HuH-7 (cell line): ENCODE measurements at places on chromosomes 1 and 21.

GRCh38 chr1:9639227-9639626, 12.3 kb upstream of the PIK3CD start:
- DNase-seq, result no peak

- DNase-seq, result no peak
These were observed 99.8 kb upstream of the C1orf21 start for GRCh38 chr1:184287001-184287400.

- DNase-seq, result no peak
These were observed 125.2 kb downstream of the SYF2 start for GRCh38 chr1:25106976-25107642.

GRCh38 chr1:209493559-209493958, 90.0 kb upstream of the CAMK1G start:
- DNase-seq, result no peak

DNA sequence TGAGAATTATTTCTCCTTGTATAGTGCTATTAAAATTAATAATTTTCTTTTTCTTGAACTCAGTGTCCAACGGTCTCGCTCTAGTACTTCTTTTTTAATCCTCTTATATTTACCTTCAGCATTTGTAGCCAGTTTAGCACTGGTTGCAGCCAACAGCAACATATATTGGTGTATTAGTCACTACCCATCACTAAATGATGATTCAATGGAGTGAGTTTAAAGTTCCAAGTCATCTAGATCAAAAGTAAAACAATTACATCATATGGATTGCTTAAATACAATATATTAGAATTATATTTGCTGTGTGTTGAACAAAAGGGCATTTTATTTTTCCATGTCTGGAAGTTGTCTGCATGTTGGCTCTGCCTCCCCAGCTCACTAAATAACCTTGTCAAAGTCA, 591.8 kb downstream of the ADGRL2 start:
- DNase-seq, result no peak

GRCh38 chr1:2633936-2634491, 1.2 kb upstream of the MMEL1 start:
- no peak for DNase-seq

DNA sequence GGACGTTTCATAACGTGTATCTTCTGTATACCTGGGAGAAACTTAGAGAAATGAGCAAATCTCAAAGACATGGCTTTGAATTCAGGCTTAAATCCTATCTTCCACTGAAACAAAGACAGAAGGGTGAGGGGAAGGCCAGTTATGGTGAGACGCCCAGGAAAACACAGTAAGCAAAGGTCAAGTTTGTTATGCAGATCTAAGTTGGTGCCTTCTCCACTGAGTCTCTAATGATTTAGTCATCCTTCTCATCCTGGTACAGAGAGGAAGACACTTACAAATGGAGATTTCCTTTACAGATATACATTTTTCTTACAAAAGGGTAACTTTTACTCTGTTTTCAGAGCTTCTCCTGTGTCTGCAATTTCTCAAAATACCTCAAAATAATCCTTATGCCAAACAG, 64.4 kb downstream of the MAP3K7CL start:
- DNase-seq, result no peak

DNA sequence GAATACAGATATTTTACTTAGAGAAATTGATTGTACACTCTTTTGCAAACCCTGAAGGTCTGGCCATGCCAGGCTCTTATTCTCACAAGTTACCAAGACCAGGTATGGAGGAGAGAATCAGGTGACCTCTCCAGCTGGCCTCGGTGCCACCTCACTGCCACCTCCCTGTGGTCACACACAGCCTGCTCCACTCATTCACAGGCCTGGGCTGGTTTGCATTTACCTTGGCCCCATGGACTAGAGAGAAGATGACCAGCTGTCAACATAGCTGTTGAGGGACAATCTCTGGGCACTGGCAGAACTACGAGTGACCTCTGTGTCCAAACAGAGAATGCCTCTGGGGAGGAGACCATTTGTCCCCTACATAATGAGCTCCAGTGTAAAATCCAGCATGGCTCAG, 291.2 kb upstream of the RUNX1 start:
- no peak for DNase-seq

DNA sequence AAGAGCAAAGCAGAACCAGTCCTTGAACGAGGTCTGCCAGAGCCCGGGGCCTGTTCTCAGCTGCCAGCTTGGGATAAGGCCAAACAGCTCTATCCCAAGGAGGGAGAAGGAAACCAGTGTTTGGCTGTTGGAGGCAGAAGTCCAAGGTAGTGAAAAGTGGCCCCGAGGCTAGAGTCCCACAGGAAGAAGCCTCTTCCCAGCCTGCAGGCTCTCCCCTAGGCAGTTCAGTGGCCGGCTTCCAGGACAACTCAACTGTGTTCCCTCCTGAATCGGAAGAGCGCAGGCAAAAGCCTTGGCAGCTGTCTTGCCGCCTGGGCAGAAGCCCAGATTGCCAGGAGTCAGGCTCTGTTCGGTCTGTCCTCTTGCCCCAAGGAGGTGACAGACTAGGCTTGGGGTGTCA, 19.3 kb downstream of the QSOX1 start:
- DNase-seq, result no peak

DNA sequence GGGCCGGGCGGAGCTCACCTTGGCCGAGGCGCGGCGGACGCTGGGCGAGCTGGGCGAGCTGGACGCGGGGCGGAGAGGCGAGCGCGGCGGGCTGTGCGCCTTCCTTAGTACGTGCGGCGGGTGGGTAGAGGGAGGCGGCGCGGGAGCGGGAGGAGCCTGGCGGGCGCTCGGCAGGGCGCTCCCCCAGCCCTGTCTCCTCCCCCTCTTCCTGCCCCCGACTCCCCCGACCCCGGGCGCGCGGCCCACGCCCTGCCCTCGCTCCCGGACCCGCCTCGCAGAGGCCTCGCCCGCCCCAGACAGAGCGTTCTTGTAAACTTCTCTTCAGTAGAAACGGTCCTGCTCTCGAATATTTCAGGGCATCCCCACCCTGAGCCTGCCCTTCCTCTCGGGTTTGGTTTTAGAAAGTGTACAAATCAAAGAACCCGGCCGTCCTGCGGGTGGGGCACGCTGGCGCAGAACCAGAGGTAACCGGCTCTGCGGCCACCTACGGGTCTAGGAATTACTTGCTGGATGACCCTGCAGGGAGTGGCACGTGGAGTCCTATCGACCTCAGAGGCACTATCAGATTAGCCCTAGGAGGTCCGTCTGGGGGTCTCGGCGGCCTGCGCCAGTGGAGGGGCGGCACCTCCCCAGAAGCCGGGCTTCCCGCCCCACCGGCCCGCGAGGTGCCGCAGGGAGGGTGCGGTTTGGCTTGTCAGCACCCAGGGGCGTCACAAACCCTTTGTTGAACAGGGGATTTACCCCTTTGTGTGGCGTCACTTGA, at the start of gene S100A10:
Gene S100A10, minus strand, starts transcription at position 126 of the 763 bp plus-strand sequence. CDS start 7,629 bp downstream, outside the sequence.
- DNase-seq, result peak; percentile 65

DNA sequence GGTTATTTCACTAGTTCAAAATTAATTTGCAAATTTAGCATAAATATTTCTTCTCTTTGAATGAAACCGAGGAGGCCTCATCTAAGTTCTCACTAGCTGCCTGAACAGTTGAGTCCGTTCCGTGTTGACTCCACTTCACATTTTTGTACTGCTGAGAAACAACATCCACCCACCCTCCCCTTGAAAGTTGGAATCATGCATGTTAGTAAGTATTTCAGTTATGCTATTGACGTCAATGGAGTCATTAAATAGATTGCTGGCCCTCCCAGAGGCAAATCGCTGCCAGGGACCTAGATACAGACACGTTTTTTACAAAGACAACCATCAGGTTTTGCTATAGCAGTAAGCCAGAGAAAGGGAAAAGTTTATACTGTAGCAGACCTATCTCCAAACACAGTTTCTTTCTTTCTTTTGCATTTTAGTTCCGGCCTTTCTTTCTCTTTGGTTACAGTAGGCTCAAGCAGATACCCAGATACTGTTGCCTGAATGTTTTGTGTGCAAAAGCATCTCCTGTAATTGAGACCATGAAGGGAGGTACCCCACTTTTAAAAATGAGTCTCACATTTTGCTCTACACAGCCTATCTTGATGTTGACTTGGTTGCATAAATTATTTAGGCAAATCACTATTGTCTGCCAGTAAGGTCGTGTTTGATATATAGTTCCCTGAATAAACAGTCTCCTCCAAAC, 262.6 kb upstream of the SGIP1 start:
- DNase-seq, result peak; percentile 7

DNA sequence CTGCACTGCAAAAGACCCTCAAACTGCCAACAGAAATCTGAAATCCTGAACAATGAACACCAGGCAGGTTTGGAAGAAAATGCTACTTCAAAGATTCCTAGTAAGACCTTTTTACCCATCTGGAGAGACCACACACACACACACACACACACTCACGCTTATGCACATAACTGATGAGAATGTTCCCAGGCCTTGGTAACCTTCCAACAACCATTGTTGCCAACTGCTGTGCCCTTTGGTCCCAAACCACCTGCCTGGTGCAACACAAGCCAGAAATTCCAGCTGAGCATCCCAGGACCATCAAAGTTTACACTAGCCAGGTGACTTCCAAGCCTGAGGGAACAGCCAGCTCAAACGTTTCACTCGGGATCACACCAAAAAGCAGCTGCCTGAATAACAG, 56.9 kb downstream of the SEC16B start:
- DNase-seq, result no peak

GRCh38 chr1:213186168-213186567, 135.1 kb downstream of the RPS6KC1 start:
- no peak for DNase-seq

DNA sequence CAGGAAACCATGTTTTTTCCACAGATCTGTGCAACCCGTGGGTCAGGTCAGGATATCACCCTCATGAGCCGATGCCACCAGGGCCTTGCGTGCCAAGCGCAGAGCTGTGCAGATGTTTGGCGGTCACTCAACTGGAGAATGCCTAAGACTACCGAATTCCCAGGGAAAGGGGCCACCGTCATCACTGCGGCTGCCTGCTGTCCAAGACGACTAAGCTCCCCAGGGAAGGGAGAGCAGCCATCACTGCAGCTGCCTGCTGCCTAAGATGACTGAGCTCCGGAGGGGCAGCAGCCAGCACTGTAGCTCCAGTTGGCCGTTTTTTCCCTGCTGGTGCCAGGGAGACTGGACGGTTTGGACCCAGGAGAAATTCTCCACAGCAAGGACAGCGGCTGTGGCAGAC, 31.1 kb downstream of the AKT3 start:
- DNase-seq, result no peak

GRCh38 chr1:89548122-89548857, 23.7 kb downstream of the LRRC8B start:
- DNase-seq, result no peak

DNA sequence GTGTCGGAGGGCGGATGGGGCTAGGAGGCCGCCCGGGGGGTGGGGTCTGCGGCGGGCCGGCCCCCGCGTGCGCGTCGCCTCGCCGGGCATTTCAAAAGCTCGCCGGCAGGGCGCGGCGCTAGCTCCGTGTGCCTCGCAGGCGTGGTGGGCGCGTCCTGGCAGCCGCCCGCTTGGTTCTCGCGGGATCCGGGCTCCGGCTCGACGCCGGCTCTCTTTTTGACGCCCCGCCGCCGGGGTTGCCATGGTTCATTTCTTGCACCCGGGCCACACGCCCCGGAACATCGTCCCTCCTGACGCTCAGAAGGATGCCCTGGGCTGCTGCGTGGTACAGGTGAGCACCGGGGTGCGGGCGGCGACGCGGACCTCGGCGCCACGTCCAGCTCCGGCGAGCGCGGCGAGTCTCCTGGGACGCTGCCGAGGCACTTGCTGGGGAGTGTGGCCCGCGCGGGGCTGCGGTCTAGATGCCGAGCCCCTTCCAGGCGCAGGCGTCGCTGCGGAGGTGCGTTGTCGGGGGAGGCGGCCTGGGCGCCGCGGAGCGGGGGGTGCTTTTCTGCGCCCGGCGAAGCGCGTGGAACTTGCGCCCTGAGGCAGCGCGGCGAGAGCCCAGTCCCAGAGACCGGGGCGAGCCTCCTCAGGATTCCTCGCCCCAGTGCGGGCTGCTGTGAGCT, at the start of gene ZYG11A:
Gene ZYG11A, plus strand, starts transcription at position 118 of the 668 bp plus-strand sequence. Its CDS starts 124 bp downstream, at position 242.
- peak; percentile 84 for DNase-seq

- no peak for DNase-seq
These were observed 338 bp downstream of the ACAP3 start for GRCh38 chr1:1307261-1307922.

DNA sequence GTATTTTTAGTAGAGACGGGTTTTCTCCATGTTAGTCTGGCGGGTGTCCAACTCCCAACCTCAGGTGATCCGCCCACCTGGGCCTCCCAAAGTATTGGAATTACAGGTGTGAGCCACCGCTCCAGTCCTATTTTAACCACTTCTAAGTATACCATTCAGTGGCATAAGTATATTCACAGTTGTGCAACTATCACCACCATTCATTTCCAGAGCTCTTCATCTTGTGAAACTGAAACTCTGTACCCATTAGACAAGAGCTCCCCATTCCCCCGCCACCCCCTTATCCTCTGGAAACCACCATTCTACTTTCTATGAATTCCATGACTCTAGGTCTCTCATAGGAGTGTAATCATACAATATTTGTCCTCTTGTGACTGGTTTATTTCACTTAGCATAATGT, 40.2 kb upstream of the CAMTA1 start:
- no peak for DNase-seq

DNA sequence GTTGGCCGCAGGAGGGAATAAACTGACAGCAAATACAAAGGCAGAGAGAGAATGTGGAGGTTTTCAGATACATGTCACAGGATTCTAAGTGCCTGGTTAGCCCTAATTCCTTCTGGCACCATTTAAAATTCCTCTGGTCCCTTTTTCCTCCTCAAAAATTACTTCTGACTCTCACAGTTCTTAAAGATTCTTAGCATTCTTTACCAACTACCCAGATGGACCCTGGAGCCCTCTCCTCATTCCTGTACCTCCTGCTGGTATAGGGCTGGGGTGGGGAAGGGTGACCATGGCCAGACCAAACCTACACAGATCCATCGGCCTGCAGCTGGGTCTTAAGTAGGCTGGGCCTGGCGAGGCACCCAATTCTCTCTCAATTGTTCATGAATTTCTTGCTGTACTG, 7.2 kb downstream of the MKNK1 start:
- no peak for DNase-seq

- DNase-seq, result no peak
These were observed 58.7 kb upstream of the PTGS2 start for GRCh38 chr1:186738926-186739325.

DNA sequence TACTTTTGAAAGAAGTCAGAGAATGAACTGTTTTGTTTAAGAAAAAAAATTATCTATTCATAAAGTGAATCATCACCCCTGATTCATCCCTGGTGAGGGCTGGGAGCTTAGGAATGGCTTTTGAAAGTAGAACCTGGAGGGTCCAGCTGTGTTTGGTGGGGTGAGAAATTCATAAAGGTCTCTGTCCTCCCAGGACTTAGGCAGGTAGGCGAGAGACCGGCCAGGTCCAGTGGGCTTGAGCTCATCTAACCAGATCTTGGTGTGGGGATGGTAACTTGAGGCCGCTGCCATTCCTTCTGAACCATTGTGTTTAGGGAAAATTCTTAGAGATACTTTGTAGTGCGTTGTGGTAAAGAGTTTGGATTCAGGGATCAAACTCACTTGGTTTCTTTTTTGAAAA, 156.8 kb upstream of the TNR start:
- no peak for DNase-seq

DNA sequence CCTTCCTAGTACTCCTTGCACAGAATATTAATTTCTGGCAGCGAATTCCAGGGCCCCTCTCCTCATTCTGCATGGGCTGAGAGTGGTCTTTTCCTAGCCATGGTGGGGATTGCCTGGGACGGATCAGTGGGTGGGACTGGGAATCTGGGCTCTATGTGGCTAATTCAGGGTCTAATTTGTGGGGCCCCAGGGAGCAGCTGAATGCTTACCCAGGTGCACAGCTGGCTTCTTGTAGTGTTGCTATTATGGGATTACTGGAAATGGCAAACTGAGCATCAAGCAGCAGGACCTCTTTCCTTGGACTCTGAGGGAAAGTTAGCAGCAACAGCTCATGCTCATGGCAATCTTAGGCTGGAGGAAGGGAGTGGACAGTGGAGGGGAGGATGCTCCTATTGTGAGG, 187.1 kb upstream of the CACNA1E start:
- no peak for DNase-seq

GRCh38 chr1:207241164-207241934, 80.1 kb upstream of the CD55 start:
- peak; percentile 42 for DNase-seq
